ENCODE measurements at places on chromosomes 3 and 15.

DNA sequence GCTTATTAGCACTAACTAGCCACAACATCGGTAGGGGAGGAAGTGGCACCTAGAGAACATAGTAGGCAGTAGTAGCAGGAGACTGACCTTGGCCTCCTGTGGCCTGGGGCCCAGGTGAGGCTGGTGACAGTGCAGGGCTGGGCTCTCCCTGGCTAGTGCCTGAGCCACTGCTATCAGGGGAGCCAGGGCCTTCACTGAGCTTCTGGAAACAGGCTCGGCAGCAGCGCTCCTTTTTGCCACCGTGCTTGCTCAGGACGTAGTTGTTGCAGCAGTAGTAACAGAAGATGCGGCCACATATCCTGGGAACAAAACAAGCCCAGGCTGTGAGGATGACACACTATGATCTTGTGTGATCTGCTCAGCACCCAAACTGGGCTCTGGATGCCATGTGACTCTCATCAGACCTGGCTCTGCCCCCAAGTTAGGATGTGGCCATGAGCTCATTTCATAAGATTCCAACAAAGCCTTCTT is 15.1 kb downstream of the CXCR6 start:
- DNase-seq = no peak

DNA sequence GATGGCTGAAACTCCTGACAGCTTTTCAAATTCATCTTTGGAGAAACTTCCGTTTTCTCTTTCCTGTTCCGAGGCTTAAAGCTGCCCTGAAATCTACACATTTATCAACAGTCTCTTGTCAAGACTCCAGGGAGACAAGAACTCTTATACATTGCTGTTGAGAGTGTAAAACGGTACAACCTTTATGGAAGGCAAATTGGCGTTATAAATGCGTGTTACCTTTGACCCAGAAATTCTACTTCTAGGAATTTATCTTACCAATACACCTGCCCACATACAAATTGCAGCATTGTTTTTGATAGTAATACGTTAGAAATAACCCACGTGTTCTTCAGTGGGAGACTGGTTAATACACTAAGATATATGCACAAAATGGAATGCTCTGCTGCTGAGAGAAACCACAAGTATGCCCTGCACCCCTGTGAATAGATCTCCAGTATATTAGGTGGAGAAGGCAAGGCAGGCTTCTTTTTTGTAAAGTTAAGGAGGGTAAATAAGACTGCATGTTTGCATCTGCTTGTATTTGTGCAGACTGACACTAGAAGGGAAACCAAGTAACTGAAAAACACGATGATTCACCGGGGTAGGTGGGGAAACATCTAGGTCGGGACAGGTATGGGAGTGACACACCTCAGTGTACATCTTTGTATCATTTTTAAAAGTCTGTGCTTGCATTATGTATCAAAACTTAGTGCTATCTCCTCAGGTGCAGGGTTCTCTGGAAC is 97.5 kb downstream of the IGF1R start:
- no peak for DNase-seq

- DNase-seq = no peak
Observed at GRCh38 chr3:111751961-111752360, 107.1 kb upstream of the PHLDB2 start.

DNA sequence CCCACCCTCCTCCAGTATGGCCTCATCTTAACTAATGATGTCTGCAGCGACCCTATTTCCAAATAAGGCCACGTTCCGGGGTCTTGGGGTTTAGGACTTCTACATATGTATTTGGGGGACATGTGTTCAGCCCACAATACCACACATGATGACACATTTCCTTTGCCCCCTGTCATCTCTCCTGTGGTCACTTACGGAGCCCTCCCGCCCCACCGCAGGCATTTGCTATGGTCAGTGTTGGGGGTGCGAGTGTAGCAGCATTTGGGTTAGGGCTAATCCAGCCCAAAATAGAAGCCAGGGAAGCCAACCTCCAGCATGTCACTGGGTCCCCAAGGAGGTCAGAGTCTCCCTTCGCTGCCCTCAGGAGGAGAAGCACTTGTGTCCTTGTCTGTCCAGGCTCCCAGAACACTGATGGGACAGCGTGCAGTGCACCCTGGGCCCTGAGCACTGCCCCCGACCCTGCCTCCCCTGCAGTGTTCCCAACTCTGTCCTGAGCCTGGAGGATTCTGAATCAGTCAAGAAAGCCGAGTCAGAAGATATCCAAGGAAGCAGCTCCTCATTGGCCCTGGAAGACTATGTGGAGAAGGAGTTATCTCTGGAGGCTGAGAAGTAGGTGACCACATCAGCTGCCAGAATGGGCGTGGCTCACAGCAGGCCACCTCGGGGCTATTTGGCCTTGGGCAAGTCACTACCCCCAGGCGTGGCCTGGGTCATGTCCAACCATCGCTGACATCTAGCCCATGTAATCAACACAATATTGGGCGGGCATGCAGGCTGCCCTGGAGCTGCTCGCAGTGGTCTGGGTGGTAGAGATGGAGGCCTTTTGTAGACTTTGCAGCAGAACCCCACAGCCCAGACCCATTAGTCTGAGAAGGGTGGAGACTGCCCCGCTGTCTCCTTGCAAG is 46.9 kb upstream of the FGD5 start:
- DNase-seq = no peak

- no peak for DNase-seq
Observed at GRCh38 chr3:170102431-170102830, 64.6 kb downstream of the GPR160 start.

DNA sequence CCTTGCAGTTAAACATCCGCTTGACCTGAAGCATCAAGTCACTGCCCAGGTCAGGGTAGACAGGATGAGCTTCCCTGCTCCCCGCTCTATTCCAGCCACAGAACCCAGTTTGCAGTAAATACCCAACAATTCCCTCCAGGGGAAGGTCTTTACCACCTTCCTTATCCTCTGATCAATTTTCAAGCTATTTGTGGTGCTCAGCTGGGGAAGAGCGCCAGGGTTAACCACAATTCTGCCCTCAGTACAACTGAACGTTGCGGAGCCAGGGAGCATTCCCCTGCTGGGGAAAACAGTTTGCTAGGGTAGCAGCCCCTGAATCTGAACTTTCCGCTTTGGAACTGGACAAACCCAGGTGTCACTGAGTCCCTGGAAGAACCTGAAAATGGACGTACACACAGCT is 28.5 kb downstream of the RBPMS2 start:
- DNase-seq = no peak

- no peak for DNase-seq
Observed at GRCh38 chr3:139120086-139121056, 75.7 kb upstream of the PRR23C start.

- no peak for DNase-seq
Observed at GRCh38 chr3:12707449-12707848, 43.5 kb upstream of the RAF1 start.

- no peak for DNase-seq
Observed at GRCh38 chr15:83285979-83286553, 1.6 kb upstream of the BNC1 start.

DNA sequence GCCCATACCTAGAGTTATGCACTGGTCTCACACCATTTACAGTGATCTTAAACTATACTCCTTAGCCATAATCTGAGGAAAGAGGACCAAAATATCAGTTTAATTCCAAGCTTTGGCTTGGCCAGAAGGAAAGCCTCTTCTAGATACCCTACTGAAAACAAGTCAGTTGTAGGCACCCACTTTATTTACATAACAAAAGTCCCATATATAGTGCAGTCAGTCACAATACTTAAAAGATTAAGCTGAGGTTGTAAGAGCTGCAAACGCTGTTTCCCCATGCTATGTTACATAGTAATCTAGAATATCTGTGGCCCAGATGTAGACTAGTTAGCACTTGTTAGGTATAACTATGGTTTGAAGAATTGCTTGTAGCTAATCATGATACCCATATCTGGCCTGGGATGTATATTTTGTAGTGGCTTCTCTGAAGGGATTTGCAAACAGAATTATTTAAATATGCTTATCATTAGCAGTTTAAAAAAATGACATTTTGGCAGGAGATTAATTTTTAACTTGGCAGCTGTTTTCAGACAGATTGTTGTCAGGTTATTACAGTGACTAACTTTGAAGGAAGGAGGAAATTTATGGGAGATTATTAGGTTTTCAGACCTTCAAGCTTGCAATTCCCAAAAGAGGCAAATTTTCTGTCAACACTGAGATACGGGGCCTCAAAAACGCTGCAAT is 160.4 kb upstream of the SLC2A2 start:
- no peak for DNase-seq

- DNase-seq = no peak
Observed at GRCh38 chr3:47762233-47762632, 19.5 kb downstream of the SMARCC1 start.

DNA sequence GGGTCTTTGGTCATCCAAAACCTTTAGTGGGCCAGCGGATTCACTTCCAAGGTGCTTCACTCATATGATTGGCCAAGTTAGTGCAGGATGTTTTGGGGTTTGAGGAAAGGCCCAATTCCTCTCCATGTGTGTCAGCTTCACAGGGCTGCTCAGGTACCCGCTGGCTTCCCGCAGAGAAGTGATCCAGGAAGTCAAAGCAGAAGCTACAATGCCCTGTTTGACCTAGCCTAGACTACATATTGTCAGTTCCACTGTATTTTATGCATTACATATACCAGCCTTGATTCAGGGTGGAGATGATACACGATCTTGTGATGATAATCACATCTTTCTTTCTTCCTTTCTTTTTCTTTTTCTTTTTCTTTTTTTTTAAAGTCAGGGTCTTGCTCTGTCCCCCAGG is 32.1 kb downstream of the PDE8A start:
- DNase-seq = no peak

GRCh38 chr3:52552089-52552488 is 15.7 kb downstream of the UQCC5 start:
- DNase-seq = no peak

DNA sequence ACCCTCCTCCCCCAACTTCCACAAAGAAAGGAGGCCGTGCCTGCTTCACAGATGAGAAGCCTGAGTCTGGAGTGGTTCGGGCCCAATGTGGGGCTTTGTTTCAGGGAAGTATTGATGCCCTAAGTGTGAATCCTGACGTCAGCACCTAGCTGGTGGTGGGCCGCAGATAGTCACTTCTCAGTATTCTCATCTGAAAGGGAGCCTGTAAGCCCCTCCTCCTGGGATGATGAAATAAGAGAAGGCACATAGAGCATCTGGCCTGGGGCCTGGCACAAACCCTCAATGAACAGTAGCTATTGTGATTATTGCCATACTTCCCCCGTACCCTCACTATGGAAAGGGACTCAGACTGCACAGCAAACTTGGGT is 24.8 kb downstream of the LINGO1 start:
- DNase-seq = no peak

DNA sequence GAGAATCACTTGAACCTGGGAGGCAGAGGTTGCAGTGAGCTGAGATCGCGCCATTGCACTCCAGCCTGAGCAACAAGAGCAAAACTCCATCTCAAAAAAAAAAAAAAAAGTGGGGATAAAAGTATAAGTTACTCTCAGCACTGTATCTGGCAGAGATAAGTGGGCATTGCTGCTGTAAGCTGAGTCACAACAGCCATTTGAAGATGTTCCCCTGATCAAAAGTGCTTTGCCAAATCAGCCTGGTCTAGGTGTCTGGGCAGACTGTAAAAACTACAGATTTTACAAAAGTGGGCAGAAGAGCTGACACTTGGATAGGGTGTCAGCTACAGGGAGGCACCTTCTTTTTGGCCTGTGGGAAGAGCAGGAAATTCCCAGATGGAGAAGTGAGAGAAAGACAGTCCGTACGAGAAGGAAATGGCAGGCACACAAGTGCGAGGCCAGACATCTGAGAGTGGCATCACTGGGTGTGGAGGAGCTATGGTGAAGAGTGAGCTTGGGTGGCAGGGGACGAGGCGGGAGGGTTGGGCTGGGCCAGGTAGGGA is 78.5 kb downstream of the TRAK1 start:
- DNase-seq = no peak

- DNase-seq = no peak
Observed at GRCh38 chr3:12005951-12006625, 1.9 kb downstream of the SYN2 start.

DNA sequence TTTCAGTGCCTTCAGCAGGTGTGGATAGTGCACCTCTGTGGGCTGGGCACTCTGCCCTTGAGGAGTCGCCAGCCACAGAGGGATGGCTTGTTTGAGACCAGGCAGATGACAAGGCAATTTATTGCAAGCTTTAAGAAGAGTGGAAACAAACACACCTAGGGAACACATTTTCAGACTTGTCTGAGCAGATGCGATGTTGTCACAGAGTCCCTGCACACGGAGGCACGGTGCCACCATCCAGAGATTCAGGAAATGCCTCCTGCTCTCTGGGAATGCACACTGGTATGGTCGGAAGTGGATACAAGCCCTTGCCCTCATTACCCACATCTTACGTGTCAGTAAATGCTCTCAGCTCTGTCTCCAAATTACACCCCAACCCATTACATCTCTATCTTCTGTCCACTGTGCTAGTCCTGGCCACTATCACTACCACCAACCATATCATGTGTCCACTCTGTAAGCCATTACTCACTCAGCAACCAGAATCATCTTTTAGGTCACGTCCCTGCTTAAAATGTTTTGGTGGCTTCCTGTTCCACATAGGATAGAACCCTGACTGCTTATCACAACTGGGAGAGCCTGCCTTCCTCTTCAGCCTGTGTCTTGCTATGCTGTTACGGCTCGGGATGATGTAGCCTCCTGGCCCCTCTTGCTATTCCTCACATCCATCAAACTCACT is 196.9 kb downstream of the SLCO3A1 start:
- no peak for DNase-seq

DNA sequence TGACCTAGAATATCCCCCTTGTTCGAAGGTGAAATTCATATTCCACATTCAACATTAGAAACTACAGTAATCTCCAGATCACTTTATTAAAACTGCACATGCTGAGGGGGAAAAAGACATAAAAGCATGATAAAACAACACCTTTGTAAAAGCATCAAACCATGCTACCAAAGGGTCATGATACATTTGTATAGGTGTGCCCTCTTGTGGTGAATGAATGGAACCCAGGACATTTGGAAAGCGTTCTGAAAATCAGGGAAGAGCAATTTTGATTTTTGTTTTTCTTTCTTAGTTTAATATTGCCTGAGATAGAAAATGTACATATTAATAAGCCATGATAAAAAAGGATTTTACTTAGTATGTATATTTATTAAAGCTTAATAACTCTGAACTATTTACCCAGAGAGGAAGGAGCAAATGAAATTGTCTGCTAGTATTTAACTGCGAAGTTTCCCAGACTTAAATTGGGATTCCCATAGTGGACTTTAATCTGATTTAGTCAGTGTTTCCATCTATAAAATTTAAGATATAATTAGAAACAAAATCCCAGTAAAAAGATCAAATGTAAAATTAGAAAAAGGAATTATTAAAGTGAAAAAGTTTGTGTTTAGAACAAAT is 105.8 kb upstream of the ARL6 start:
- DNase-seq = no peak

GRCh38 chr3:45035441-45036301 is 9.6 kb downstream of the CLEC3B start:
- DNase-seq = peak; percentile 44
